Right ventricle myocardium inferior (tissue), 1 donor: ENCODE measurements at places on chromosomes 12 and 14. TPM values are rescaled to one million over a fixed set of nuclear protein-coding genes. Genes with fewer than 3 reads are reported as not detected.

The PAWR gene
- 11.8 TPM for total RNA-seq

The MYO1H gene
- total RNA-seq = 0.16 TPM

The APOF gene
- total RNA-seq = not detected

The TMEM179 gene
- total RNA-seq = not detected
